ENCODE measurements at places on chromosomes 5 and 9. TPM values are rescaled to one million over a fixed set of nuclear protein-coding genes. Genes with fewer than 3 reads are reported as not detected.

DNA sequence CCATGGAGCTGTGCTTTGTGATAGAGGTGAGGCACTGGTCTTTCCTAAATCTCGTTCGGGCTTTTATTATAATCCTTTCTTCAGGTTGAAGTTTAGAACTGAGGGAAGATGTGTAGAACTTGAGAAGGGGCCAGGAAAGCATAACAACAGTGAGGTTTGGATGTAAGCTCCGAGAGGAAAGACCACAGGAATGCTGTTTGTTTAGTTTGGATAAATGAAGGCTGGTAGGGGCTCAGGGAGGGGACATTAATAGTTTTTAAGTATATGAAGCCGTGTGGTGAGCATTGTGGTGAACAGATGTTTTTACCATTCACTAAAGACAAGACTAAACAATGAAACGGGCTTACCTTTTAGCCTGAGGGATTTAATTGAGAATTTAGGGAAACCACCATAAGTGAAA, 130.8 kb downstream of the ARHGAP26 start:
- no peak for DNase-seq

DNA sequence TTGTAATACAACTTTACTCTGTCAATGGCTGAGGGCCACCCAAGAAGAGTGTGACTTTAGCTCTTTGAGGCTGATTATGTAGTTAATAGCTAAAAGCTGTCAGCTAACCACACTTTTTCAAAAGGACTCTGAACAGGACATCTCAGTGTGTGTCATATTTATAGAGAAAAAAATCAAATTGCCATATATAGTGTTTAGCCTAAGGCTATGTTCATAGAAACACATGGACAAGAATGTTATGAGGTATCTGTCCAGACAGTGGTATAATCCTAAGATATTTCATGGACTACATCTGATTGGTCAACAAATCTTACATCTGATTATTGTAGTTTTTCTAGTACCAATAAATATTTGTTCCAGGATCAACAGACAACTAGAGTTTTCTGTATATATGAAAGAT, 42.1 kb upstream of the CDH18 start:
- DNase-seq = no peak

Gene GLRA1
- not detected for polyA plus RNA-seq

DNA sequence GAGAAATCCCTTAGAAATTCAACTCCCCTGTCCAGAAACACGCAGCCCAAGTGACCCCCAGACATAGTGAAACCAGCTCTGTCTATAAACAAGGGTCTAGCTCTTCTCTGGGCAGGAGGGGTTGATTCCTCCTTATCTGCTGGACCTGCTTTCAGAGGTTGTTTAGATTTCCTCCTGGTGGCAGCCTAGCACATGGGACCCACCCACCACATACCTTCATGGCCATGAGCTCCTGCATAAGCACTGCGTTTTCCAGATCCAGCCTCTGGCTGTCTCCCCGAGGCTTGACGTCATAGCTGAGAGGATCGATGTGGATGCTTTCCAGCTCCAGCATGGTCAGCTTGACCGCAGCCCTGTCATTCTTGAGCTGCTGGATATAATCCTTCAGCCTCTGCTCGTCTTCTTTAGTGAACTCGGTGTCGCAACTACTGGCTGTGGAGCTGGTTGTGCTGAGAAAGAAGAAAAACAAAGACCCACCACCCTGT, 77.0 kb downstream of the DCP2 start:
- DNase-seq = no peak

Gene SSBP2
- 80.8 TPM for polyA plus RNA-seq

Gene OLFM1
- 11.2 TPM for polyA plus RNA-seq

DNA sequence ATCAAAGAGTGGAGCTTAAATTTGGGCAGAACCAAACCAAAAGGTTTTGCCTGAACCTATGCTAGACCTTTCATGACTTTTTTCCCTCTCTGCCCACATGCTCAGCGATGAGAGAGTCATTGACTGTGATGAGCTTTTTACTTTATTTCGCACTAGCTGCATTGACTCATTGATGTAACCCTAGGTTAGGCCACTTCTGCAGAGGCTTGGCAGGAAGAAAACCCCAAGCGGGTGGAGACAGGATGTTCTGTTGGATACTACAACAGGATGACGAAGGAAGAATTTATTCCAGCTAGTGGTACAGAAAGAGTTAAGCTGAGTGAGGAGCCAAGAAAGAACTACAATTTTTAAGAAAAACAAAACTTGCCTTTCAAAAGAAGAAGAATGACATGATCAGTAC, 18.4 kb downstream of the AGXT2 start:
- DNase-seq = no peak

DNA sequence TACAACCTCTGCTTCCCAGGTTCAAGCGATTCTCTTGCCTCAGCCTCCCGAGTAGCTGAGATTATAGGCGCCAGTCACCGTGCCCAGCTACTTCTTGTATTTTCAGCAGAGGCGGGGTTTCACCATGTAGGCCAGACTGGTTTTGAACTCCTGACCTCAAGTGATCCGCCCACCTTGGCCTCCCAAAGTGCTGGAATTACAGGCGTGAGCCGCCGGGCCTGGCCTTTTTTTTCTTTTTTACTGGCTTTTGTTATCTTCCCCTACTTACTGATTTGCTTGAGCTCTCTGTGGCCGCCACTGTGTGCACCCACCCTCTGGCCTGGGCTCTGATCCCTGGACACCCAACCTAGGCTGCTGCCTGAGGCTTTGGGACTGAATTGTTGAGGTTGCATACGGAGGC, 60.3 kb downstream of the ANKRD33B start:
- DNase-seq = no peak

DNA sequence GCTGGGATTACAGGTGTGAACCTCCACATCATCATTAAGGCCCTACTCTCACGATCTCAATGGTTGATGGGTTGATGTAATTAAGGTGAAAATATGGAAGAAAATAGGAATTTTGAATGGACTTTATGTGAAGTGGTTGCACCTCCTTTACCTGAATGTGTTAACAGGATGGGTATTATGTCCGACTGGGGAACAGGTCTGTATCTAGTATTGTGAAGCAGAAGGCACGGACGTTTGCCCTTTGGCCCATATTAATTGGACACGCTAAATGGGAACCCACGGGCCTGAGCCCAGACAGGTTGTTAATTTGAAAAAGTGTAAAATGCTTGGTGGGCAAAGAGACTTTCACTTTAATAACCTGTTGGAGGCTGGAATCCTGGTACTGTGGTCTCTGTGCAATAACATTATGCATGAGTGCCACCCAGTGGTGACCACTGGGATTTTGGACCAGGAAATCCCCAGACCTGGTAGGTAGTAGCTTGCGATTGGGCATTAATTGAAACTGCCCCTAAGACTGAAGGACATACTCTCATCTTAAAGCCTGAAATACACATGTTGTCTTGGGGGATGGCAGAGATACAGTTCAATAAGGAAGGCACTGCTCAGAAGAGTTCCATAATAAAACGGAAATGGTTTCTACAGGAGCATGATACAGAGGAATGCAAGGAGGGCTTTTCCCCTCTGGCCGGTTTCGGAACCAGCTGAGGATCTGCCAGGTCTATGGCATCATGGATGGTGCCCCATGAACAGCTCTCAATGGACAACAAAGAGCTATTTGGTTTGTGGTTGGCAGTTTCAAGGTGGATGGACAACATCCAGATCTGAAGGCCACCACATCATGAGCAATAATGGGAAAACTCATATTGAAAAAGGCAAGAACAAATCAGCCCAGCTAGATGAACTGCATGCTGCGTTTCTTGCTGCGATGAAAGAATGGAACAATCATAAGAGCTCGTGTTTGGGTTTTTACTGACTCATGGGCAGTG, 26.2 kb upstream of the BICD2 start:
- DNase-seq = peak; percentile 70

- no peak for DNase-seq
Observed at GRCh38 chr9:99359336-99359735, 137.3 kb downstream of the SEC61B start.

DNA sequence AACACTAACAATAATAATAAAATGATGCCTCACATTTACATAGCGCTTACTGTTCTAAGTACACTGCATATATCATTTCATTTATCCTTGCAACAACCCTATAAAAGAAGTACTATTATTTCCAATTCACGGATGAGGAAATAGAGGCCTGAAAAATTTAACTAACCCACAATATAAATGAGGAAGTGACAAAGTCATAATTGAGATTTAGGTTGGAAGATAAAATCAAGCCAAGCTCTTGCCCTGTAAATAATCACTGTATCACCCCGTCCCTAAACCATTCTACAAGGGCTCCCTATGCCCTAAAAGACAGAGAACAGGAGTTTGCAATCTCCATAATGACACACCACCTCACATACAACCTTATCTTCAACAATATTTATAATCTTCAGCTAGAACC, 49.6 kb downstream of the STRBP start:
- DNase-seq = no peak

DNA sequence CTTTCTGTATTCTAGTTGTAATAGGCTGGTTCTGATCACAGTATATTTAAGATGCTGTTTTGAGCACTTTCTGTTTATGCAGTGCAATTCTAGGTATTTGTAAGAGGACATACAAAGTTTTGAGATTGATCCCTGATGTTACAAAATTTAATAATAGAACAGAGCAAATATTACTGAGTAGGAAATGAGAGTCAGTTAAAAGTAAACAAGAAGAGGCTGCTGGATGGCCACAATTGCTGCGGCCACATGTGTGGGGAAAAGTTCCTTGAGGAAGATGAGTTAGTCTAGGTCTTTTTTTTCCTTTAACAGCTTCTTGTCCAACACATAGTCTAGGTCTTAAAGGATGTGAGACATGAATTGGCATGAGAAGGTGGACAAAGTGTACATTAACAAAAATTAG, 11.3 kb downstream of the EHMT1 start:
- no peak for DNase-seq

GRCh38 chr9:122356627-122357026, 14.2 kb upstream of the PTGS1 start:
- DNase-seq = no peak

DNA sequence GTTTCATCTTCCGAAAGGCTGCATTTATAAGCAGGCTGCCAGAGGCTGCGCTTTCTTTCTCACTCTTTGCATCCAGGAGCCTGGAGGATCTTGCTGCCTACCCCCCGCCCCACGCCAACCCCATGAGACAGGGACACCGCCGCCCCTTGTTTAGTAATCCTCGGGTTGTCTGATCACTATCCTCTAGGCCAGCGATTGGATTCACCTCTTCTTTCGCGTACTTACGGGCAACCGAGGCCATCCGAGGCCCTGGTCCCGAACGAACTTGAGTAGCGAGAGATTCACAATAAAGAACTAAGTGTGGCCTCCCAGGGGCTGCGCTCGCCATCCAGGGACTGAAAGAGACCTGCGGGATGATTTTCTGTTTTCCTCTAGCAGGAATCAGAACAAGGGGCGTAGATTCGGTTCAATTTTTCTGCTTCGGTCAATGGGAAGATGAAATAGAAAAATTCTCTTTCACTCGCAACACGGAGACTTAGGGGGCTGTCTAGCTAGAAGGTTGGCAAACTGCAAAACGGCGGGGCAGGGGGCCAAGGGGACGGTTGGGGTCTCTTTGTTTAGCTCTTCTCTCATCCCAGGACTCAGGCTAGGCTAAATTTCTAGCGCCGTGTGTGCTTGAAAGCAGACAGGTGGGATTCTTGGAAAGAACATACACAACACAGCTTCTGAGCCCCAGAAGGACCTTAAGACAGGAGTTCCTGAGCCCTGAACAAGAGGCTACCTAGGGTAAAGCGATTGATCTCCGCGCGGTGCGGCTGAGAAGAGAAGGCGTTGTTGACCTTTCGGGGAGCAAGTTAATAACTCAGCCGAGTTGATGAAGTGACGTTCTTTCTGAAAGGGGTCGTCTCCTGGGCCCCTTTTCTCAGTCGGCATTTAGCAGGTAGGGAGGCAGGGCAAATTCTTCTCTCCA, 5.8 kb upstream of the ISL1 start:
- no peak for DNase-seq

GRCh38 chr5:88836195-88836838, 46.7 kb downstream of the MEF2C start:
- DNase-seq = no peak

Gene FABP6
- polyA plus RNA-seq = 7.3 TPM

Gene RNF183
- 0.73 TPM for polyA plus RNA-seq

DNA sequence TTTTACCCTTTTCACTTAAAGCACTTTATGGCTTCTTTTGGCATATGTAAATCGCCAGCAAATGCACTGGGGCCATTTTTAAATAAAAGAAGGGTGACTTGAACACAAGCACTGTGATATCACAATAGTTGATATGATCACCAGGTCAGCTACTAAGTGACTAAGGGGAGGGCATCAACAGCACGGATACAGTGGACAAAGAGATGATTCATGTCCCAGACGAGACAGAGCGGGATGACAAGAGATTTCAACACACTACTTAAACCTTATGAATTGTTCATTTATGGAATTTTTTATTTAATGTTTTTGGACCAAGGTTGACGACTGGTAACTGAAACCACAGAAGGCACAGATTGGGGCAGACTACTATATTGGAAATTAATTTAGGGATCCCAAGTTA, 54.1 kb downstream of the RORB start:
- no peak for DNase-seq

GRCh38 chr9:136753371-136754058, 4.5 kb downstream of the LCN8 start:
- DNase-seq = peak; percentile 61
